Renal cortical epithelial cell (primary cell): ENCODE measurements at places on chromosomes 6 and 20.

- no peak for DNase-seq
Observed at GRCh38 chr20:62040381-62040922, 25.2 kb downstream of the TAF4 start.

GRCh38 chr6:163860287-163861081, 446.0 kb downstream of the QKI start:
- no peak for DNase-seq

DNA sequence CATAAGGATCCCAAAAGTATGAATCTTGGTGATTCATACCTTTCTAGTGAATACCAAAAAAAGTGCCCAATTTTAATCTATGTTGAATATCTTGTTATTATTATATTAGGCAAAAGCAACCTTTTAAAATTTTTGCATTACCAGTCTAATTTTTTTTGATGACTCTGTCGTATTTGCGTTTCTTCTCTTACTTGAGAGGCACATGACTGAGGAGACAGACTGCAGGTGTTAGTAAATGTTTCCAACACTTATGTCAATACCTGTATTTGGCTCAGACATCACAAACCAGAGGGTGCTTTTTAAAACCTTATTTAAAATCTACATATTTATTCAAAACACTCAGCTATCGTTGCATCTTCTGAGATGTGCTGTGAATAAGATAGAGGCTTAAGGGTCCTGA, 27.1 kb downstream of the ID4 start:
- no peak for DNase-seq

DNA sequence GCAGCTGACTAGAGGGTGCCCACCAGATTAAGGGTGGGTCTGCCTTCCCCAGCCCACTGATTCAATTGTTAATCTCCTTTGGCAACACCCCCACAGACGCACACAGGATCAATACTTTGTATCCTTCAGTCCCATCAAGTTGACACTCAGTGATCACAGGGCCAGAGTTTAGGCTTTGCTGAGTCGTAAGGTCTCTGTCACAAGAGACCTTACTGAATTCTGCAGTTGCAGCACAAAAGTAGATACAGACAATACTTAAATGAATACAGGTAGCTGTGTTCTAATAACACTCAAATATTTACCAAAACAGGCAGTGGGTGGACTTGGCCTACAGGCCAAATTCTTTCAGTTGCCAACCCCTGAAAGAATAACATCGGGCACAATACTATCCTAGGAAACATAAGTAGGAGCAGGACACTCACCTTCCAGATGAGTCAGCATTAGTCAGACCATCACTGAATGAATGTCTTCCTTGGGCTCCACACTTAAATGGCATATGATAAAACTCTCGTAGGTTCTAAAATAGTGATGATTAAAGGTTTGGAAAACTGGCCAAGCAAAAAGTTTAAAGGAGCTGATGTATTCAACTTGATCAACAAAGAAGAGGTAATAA, 190.0 kb downstream of the UBE3D start:
- peak; percentile 98 for DNase-seq

GRCh38 chr6:70103798-70104197, 199.1 kb downstream of the COL9A1 start:
- DNase-seq: no peak

DNA sequence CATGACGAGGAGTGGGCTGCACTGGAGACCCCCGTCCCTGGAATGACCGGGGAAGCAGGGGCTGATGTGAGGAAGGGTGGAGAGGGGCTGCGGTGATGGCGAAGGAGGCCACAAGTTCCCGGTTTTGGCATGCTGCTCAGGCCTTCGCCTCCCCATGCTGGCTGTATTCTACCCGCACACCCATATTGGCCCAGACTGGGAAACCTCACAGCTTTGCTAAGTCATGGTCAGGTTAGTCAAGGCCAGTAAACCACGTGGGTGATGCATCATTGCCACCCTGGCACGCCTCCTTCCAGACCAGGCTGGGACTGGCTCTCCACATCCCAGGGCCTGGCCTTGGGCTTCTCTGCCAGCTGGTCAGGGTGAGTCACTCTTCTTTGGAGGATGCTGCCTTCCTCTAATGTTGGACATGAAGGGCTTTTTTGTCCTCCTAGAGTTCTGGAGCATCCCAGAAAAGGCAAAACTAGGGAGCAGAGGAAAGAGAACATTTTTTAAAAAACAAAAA, 53.8 kb downstream of the PCNA start:
- DNase-seq: peak; percentile 97

DNA sequence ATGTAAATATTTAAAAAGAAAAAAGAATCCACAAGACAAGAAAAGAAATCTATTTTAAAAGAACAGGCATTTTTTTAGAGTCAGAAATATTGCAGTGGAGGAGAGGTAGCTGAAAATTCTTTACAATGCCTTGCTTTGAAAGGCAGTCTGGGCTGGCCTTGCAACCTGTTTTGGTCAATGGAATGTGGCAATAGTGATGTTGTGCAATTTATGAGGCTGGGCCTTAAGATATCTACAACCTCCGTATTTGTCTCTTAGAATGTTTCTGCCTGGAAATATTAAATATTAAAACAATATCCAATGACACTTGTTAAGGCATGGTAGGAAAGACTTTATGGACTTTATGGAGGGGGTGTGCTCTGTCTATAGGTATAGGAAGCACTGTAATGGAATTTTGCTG, 14.8 kb upstream of the SCGN start:
- no peak for DNase-seq

DNA sequence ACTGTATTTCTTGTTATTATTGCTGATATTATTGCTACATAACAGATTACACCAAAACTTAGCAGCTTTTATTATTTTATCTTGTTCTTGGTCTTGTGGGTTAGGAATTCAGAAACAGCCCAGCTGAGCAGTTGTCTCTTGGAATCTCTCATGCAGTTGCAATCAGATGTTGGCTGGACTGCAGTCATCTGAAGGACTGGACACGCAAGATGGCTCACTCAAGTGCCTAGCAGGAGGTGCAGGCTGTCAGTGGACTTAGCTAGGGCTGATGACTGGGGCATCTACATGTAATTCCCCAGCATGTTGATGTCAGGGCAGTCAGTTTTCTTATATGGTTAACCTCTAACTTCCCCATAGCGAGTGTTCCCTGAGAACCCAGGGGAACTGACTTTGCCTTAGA, 128.6 kb upstream of the PLCB4 start:
- DNase-seq: peak; percentile 77

- DNase-seq: no peak
Observed at GRCh38 chr6:2078888-2079287, 166.5 kb downstream of the GMDS start.

DNA sequence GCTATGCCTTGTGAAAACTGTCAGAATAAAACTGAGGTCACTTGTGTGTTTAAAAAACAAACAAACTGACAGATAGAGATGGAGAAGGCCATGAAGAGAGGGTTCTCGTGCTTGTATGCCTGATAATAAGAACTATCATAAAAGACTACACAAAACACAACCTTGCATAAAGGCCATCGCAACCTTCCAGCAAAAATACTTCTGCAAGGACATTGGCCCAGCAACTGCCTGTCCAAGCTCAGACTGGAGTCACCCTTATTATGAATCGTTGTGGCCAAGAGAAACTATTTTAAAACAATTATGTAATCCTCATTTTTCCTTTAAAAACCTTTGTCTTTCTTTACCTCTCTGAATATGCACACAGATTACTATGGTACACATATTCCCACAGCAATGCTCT, 93.0 kb upstream of the SMLR1 start:
- DNase-seq: no peak

DNA sequence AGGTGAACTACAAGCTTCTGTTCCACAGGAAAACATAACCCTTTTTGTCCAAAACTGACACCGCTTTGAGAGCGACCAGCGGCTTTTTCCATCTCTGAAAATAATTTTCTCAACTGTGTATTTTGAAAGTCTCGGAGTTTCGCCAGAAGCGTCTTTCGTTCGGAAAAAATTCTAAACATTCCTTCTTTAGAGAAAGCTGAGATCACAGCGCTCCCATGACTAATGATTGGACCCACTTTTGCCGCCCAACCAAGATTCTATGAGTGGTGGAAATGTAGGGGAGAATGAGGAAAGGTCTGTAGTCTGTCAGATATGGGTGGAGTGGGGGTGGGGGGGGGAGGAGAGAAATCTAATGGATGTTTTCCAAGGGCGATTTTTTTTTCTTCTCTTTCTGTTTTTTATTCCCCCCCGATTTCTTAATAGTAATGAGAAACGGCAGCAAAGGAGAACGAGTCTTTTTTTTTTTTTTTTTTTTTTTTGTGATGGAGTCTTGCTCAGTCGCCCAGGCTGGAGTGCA, 189.3 kb downstream of the TRIM27 start:
- DNase-seq: no peak

GRCh38 chr6:72551470-72551869, 70.4 kb upstream of the KCNQ5 start:
- no peak for DNase-seq

DNA sequence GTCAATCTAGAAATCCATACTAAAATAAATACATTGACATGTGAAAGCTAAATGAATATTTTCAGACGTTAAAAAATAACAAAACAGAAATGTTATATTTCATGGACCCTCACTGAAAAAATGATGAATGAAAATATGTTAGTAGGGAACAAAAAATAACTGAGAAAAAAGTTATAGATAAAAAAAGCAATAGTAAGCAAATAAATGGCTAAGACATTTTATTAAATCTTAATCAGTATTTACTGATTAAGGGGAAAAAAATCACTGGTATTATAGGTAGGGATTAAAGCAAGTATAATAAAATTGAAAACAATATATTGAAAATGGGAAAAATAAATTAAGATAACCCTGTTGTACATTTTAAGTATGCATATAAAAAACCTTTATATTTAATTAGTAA, 468.1 kb upstream of the MANEA start:
- DNase-seq: no peak

GRCh38 chr20:2295886-2296515, at the start of gene TGM3:
Gene TGM3 (plus strand): TSS chr20:2296001. CDS start chr20:2296064, 63 bp downstream.
- DNase-seq: no peak

- DNase-seq: peak; percentile 3
Observed at GRCh38 chr20:56328861-56329260, 29.9 kb upstream of the FAM210B start.

- DNase-seq: no peak
Observed at GRCh38 chr20:62629864-62630470, 12.3 kb upstream of the SLCO4A1 start.

DNA sequence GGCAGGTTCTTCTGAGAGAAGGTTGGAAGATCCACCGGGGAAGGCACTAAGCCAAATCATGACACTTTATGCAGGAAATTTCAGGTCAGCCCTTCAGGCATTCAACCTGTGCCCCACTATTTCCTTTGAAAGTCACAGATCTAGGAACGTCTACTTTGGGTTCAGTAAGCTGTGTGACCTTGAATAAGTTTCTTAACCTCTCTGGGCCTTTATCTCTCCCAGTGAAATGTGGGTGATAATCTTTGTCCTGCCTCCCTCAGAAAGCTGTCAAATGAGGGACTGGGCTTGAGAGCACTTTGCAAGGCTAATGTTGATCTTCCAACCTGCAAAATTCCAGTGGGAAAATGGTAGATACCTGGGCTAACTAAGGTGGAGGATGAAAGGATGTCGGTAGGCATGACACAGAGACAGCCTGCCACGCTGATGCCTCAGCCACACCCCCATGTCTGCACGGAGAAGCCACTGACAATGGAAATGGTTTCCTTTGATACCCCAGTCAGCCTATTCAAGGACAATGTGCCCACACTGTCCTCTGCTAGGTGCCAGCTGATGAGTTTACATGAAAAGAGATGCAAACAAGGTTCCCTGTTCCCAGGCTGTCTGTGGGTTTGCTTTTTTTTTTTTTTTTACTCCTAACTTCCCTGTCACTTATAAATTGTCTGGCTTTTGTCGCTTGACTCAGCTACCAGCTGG, 9.3 kb downstream of the BNIP5 start:
- no peak for DNase-seq

DNA sequence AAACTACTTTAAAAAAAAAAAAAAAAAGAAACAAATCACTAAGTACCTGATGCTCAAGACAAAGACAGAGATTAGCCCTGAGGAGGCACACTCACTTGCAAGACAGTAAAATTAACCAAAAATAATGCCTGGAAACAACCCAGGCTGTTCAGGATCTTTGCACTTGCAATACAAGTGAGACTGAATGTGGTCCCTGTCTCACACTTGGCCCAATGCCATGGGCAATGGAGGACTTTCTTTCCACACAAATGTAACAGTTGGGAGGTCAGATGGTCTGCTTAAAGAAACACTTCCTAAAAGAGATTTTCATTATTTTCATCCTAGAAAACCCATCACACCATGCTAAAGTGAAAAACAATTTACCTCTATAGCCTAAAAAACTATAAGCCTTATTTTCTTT, 16.2 kb downstream of the STAU1 start:
- DNase-seq: no peak

DNA sequence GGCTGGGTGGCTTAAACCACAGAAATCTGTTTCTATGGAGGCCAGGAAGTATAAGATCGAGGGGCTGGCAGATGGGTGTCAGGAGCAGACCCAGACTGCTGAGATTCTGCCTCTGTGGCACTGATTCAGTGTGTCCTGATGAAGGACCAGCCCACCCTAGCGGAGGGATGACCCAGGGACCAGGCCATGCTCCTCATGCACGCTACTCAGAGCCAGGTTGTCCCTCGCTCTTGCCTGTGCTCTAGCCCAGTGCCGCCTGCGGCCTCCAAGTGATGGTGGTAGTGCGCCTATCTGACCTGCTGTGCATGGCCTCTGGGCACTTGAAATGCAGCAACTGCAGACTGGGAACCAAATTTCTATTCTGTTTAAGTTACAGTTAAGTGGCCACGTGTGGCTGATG, 13.1 kb upstream of the APMAP start:
- no peak for DNase-seq
